Glomerular endothelial cell (primary cell): ENCODE measurements at places on chromosomes 3 and 15. TPM values are rescaled to one million over a fixed set of nuclear protein-coding genes. Genes with fewer than 3 reads are reported as not detected.

GRCh38 chr15:63040954-63041353 lies 1.6 kb upstream of the TPM1 start:
- DNase-seq = no peak

- DNase-seq = no peak
Measured at GRCh38 chr3:104816716-104817115, 550.0 kb upstream of the ALCAM start.

DNA sequence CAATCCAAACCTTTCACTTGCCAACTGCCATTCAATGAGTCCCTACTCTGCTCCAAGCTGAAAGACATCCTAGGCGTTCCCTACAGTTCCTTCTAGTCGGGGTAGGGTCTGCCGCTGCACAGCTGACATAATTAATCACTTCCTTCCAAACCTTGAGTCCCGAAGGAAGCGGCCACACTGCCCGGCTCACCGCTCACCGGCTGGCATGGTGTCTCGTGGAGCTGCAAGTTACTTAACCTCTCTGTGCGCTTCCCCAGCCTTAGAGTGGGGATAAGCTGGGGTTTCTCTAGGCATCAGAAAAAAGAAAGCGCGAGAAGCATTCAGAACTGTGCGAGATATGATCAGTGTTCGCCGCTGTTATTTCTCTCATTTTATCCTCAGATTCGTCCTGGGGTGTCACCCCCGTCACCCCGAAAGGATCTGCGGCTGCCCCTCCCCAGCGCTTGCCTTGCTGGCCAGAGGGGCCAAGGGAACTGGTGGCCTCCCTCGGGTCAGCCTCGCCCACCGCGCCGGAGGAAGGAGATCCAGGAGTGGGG lies 748 bp downstream of the MRPS25 start:
- no peak for DNase-seq

DNA sequence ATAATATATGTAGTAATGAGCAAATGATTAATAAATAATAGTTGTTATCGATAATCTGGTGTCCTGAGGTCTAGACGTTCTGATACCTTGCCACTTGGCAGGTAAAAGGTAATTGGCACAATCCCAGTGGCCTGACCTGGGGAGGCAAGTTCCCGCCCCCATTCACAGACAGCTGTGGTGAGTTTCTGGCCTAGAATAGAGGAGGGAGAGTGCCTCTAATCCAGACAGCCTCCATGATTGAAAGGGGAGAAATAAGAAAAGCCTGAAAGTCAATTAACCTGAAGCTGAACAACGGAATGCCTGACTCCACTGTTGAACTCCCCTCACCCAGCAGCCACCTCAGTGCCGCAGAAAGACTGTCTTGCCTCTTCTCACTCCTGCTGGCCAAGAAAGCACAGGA lies 38.1 kb upstream of the SV2B start:
- no peak for DNase-seq

- no peak for DNase-seq
Measured at GRCh38 chr3:34212656-34213055, 414.2 kb downstream of the PDCD6IP start.

DNA sequence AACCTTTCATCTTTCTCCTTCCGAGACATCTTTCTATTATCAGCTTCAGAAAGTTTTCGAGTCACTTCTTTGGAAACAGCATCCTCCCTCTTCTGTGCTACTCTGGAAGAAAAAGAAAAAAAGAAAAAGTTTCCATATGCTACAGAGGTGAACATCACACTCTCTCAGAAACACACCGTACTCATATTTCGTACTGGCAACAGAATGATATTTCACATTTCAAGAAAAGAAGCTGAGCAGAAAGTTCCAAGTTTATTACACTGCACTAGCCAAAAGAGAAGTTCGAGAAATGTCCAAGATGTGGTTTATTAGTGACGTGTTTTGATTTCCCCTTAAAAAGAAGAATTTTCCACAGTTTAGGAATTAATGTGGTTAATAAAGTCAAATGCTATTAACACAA lies 6.0 kb downstream of the SSR3 start:
- no peak for DNase-seq

DNA sequence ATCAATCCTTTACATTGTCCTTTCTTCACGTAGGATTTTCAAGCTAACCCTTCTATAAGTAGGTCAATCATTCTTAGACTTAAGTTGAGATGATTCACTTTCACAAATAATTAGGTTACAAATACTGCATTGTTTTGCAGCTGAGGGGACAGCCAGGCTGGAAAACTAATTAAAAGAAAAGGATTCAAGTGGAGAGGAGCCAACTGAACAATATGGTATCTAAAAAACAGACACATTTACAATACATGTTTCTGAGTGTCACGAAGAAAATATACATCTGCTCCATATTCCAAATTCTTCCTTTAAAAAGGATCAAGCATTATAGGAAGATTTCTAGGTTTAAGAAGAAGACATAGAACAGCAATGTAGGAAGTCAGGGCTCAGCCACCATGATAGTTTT lies 70.2 kb downstream of the PEAK1 start:
- DNase-seq = no peak

- DNase-seq = no peak
Measured at GRCh38 chr3:124916837-124917409, 17.6 kb downstream of the MUC13 start.

GRCh38 chr3:186782542-186783057 lies 777 bp upstream of the EIF4A2 start:
- no peak for DNase-seq

- no peak for DNase-seq
Measured at GRCh38 chr3:11457135-11457534, 184.9 kb downstream of the ATG7 start.

DNA sequence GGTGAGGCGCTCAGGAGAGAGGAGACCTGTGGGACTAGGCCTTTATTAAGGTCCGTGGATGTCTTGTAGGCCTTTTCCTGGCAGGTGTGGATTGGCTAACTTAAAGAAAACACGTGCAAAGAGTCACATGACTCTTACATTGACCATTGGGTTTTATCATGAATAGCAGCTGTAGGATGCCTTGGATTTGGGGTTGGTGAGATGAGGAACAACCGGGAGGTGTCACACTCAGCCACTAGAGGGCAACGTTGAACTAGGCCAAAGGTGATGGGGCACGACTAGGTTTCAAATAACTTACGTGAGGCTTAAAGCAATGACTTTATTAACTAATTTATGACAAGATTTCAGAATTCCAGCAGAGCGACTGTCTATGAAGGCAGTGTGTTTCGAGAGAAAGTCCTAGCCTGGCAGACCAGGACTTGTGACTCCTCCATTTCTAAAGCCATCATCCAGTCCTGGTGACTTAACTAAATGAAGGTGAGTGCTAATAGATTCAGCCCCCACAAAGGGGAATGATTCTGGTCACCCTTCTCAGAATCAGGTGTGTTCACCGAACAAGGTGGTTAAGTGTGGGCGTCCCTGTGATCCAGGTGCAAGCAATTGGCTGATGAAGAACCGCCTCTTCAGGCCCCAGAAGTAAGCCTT lies 345.6 kb downstream of the MCTP2 start:
- DNase-seq = no peak

- no peak for DNase-seq
Measured at GRCh38 chr3:72318504-72319193, 529.6 kb downstream of the SHQ1 start.

- no peak for DNase-seq
Measured at GRCh38 chr15:40096094-40096891, 12.4 kb downstream of the BMF start.

- no peak for DNase-seq
Measured at GRCh38 chr15:67048281-67049279, 16.8 kb upstream of the SMAD3 start.

DNA sequence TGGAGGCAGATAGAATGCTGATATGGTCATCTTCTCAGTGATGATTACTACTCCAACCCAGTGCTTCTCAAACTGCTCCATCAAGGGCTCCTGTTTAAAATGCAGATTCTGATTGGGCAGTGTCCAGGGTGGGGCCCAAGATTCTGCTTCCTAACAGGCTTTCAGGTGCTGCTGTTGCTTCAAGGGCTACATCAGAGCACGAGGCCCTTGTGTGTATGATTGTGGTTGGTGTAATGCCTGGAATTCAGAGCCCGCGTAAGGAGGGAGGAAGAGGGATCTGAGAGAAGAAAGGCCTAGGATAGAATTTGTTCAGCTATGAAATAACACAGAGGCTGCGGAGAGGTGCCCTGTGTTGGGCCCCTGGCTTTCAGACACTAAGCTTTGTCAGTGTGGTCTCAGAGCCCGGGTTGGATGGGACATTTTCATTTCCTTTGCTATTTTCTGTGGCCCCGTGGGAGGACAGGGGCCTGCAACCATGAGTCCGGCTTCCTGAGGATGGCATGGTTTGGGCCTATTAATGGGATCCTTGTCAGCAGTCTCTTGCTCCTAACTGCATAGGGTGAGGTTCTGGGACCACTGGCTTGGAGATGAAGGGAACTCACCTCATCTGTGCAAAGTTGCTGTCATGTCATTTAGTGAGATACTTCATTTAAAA lies 53.0 kb downstream of the ATP1B3 start:
- DNase-seq = no peak

DNA sequence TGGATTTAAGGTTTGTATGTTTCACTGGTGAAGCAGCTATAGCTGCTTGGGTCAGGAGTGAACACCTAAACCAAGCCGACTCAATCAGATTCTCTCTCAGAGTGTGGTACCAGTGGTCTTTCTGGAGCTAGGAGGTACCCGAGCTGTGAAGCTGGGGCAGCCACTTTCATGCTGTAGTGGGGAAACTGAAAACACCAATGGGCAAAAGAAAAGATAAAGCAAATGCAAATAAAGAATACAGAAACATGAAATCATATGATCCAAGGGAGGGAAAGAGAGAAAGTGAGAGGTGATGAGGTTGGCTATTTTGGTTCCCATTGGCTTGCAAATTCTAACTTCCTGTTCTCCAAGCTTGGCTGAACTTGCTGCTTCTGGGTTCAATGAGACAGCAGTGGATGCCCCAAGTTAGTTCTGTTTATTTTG lies 212.3 kb upstream of the CFAP20DC start:
- no peak for DNase-seq

GRCh38 chr15:64813075-64813474 lies 12.4 kb downstream of the PIF1 start:
- no peak for DNase-seq

DNA sequence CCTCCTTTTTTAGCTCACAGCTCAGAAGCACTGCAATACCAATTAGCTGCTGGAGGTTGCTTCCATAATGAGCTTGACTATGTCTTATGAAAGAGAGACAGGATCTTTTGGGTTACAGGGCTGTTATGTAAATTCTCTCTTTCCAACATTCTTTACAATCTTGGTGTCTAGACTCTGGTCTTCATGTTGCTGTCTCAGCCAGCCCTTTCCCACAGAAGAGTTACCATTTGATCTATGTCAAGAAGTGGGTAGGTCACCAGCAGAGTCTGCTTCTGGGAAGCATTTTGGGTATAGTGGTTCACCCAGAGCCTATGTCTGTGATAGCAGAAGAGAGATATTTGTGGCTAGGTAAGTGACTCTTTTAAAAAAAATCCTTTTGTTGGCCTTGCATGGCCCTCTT lies 234.5 kb downstream of the SATB1 start:
- DNase-seq = no peak

DNA sequence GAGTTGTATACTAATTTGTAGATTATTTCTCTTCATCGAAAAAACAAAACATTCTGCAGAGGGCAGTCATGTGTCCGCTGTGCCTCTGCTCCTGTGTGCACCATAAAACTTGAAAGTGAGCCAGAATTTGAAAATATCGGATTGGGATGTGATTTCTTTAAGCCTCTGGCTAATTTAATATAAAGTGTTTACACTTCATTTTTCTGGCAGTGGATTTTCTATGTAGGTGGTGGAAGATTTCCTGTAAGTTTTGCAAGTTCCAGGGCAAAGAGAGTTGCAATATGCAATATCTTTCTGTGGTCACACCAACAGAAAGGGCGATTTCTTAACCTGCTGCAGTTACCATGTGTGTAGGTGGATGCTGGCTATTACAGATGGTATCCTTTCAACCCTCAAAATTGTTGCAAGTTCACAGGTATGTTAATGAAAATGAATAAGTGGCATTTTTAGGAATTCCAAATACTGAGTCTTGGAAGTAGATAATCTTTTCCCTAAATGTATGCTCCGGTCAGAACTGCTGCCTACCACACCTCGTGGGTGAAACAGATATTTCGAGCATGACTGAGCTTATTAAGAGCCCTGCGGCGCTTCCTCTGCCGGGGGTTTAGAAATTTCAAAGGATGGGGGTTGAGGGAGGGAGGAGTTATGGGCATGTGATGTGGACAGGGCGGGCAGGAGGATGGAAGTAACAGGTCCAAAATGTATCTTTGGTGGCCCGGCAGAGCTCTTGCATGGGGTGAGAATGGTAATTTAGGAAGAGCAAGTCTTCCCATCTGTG lies 134.0 kb downstream of the PGPEP1L start:
- no peak for DNase-seq

DNA sequence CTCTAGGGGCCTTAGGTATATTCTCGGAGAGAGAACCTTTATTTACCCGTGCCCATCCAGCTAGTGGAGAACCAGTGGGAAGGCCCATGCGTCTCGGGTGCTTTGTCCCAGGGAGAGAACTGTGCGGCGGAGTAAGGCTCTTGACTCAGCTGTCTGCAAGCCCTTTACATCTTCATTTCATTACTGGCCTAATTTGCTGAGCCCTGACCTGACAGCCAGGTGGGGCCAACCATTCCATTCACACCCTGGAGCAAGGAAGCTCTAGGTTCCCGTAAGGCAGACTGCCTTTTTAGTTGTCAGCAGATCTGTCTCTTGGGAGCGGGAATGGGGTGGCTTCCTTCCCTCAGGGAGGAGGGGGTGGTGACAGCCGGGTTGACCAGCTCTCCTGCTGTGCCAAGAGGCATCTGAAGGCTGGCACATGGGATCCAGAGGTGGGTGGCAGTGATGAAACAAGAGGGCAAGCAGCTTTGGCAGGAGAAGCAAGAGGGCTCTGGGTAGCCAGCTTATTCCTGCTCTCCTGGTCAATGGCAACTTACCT lies 36.4 kb downstream of the SV2B start:
- no peak for DNase-seq

- DNase-seq = no peak
Measured at GRCh38 chr3:14248849-14249523, 70.4 kb downstream of the LSM3 start.

DNA sequence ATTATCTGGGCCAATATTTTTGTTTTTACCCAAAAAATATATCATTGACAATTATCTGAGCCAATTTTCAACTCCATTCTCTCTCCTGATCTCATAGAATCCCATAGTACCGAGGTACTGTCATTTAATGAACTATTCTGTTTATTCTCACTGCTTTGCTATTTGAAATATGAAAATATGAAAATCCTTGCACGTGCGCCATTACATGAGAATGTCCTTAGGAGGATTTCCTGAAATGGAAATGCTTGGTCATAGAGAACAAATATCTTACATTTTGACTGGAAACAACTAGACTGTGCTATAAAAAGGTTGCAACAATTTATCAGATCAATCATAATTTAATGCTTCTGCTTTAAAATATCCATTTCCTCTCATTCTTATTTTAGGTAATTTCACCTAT lies 18.3 kb downstream of the FRMD4B start:
- no peak for DNase-seq

CMTM6 gene
- 74.5 and 108 TPM in 2 replicates for total RNA-seq

SLC22A14 gene
- 0.18 TPM in 1 of 2 replicates, not detected in the other for total RNA-seq

TYRO3 gene
- 9.5 and 19.3 TPM in 2 replicates for total RNA-seq

FOXL2NB gene
- 0.78 TPM in 1 of 2 replicates, not detected in the other for total RNA-seq

BDH1 gene
- 4.7 and 8.8 TPM in 2 replicates for total RNA-seq

PP2D1 gene
- not detected in 2 replicates for total RNA-seq

C3orf62 gene
- 2.3 and 5.8 TPM in 2 replicates for total RNA-seq

FBLN2 gene
- 1.6 and 14.2 TPM in 2 replicates for total RNA-seq

CRTC3 gene
- total RNA-seq = 13.3 and 22.9 TPM in 2 replicates

EXD1 gene
- total RNA-seq = 0.53 TPM in 1 of 2 replicates, not detected in the other

TGM5 gene
- total RNA-seq = not detected in 2 replicates
